A172 (cell line): ENCODE measurements at places on chromosomes 7 and 10. TPM values are rescaled to one million over a fixed set of nuclear protein-coding genes. Genes with fewer than 3 reads are reported as not detected.
A peak's percentile ranks its signal among the peaks of the same experiment; 100 is the strongest.

HOXA10 gene
- 26.4 and 30.7 TPM in 2 replicates for total RNA-seq

NEBL gene
- 1.6 and 3.4 TPM in 2 replicates for total RNA-seq

NKX2-3 gene
- total RNA-seq: 0.19 and 1.2 TPM in 2 replicates

CLCN1 gene
- not detected in 2 replicates for total RNA-seq

DNA sequence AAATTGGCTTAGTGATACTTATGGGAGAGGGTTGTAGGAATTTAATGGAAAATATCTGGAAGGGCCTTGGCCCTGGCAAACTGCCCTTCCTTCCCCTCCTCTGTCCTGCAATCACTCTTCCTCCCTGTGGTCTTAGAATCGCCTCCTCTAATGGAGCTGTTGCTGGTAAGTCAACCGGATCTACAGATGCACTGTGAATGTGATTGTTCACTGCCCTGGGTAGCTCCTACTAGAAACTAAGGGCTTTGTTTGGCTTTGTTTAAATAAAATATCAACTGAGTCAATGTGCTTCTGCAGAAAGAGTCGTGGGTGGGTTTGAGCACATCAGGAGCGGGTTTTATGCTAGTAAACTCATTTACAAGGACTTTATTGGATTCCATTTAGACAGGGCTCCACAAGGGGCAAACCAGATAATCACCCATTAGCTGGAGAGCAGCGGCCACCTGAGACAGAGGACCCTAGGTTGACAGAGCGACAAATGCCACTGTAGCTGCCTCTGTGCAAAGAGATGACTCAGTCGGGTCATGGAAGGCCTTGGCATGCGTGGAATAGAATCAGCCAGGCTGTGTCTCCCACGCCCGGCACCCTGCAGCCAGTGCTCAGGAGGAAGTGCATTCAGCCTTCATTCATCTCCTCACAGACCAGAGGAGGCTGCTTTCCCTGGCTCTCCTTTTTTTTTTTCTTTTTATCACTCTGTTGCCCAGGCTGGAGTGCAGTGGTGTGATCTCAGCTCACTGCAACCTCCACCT lies 97.9 kb downstream of the GAD2 start:
- no peak for DNase-seq

DNA sequence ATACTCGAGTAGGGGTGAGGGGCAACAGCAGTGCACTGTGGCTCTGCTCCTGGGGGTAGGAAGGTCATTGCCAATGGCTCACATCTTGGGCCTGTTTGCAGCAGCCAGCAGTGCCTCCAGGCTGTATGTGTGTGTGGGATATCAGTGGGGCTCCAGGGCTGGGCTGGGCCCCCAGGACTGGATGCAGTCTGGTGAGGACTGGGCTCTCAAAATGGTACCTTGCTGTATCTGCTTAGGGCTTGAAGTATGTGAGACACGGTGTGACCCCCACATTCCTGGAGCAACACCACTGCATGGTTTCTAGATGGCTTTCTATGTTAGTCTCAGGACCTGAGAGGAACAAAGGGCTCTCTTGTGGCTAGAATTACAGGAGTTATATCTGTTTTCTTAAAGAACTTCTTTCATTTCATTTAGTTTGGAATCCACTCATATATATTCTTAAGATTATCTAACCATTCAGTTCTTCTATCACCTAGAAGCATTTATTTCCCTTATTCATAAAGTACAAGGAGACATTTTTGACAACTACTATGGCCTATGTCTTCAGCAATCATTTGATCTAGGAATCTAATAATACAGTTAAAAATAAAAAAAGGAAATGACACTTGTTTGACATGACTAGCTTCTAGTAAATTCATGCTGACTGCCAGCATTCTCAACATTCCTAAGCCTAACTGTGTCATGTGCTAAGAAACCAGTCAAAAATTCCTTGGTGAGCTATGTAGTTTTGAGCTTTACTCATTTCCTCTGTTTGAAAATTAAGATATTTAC lies 443.2 kb upstream of the SEMA3A start:
- DNase-seq: peak; percentile 94

DNA sequence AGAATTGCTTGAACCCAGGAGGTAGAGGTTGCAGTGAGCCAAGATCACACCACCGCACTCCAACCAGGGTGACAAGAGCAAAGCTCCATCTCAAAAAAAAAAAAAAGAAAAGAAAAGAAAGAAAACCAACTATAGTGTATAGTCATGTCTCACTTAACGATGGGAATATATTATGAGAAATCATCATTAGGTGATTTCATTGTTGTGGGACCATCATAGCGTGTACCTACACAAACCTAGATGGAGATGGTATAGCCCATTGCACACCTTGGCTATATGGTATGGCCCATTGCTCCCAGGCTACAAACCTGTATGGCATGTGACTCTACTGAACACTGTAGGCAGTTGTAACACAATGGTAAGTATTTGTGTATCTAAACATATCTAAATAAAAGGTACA lies 8.5 kb upstream of the GALNT11 start:
- no peak for DNase-seq

SPRN gene
- total RNA-seq: not detected in 2 replicates

DNA sequence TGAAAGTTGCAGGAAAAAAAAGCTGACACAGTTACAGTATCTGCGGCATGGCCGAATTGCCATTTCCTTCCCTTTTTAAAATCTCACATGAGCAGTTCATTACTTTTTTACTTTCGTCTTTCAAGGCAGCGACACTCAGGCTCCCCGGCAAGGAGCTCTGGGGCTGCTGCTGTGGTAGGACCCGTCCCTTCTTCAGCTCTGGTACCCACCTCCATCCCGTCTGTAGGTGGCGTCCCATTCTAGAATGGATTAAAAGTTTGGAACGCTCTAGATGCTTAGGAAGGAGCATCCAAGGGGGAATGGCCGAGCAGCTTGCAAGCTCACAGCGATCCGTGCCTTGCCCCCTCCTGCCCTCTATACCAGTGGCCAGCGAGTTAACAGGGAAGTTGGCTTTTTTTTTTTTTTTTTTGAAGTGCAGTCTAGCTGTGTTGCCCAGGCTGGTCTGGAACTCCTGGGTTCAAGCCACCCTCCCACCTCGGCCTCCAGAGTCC lies 22.8 kb upstream of the TTYH3 start:
- DNase-seq: no peak

PKD2L1 gene
- total RNA-seq: not detected in 2 replicates

IDI2 gene
- total RNA-seq: not detected in 2 replicates

GRCh38 chr10:102770792-102771191 lies 27.0 kb downstream of the WBP1L start:
- no peak for DNase-seq

LLCFC1 gene
- total RNA-seq: not detected in 2 replicates

- peak; percentile 48 for DNase-seq
Measured at GRCh38 chr10:18822156-18822555, 162.9 kb downstream of the ARL5B start.

GRCh38 chr7:80060218-80060806 lies 74.3 kb upstream of the GNAI1 start:
- peak; percentile 67 for DNase-seq

GRCh38 chr10:28586176-28586575 lies 53.3 kb downstream of the WAC start:
- no peak for DNase-seq

GRCh38 chr7:23235813-23236221 lies 10.8 kb upstream of the GPNMB start:
- DNase-seq: peak; percentile 82

SFTPD gene
- 0.12 TPM in 1 of 2 replicates, not detected in the other for total RNA-seq

GBX1 gene
- 0.41 TPM in 1 of 2 replicates, not detected in the other for total RNA-seq

GRCh38 chr10:95290461-95291364 lies at the start of gene PDLIM1:
Gene PDLIM1 (minus strand): TSS chr10:95291003. CDS start chr10:95290915, 88 bp downstream.
- DNase-seq: no peak
